ENCODE measurements at places on chromosomes 6 and 20. TPM values are rescaled to one million over a fixed set of nuclear protein-coding genes. Genes with fewer than 3 reads are reported as not detected.

DNA sequence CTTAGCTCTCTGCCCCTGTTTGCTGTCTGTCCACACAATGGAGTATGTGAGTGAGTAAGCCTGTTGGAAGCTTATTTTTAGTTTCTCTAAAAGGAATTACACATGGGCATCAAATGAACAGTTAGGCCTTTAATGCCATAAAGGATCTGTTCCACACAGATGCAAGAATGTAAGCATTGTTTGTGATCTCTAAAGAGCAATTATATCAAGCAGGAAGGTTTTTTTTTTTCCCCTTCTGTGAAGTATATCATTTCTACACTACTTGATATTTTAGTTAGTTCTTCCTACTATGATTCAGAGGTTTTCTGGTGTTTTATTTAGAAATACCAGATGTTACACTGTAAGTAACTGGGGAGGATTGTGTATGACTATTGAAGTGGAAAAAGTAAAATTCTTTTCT lies 627.5 kb downstream of the COL12A1 start:
- no peak for DNase-seq

DNA sequence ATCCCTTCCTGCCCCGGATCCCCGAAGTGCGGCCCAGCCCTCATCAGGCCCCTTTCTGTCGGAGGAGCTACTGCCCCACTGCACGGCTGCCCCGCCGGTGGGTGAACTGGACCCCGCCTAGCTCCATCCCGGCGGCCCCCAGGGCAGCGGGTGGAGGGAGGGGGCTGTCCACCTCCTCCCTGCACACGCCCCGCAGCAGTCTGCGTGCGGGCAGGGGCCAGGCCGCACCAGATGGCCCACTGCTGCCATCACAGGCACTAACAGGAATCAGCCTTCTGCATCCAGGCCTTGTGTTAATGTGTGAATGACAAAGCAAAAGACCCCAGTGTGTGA lies 54.9 kb upstream of the UNC93A start:
- DNase-seq: no peak

DNA sequence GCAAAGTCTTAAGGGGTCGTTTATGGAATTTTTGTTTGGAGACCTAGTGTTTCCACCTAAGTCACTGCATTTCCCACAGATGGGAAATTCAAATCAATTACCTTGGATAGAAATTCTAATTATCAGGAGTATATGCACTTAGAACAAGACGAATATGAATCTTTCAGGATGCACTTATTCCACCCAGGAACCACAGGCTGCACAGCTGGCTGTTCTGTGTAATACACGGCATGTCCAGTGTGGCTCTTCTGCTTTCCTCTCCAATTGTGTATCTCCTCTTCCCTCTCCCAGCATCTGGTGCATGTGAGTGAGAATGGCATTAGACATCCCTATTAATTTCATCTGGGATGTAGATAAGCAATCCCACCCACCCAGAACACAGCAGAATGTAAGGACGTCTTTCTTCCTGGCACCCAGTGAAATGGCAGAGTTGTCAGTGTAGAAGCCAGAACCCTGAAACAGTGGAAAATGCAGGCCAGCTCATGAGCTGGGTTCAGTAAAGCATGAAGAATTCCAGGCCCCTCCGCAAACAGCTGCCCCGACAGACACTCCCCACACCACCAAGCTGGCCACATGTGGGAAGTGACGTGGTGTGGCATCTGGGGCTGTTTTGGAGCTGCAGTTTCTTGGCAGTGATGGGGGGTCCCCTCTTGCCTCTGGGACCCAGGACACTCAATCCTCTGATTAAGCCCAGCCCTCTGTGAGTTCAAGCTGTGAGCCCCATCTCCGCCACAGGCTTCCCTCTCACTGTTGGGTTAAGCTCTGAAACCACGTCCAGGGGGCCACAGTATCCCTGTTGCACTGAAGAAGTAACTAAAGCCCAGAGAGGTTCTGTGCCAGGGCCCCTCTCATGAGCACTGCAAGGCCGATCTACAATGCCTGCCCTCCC lies 180.1 kb upstream of the CST7 start:
- DNase-seq: no peak

Gene SPATA25
- 0.29 TPM for total RNA-seq

GRCh38 chr6:106750142-106750918 lies 121.0 kb downstream of the QRSL1 start:
- DNase-seq: no peak

DNA sequence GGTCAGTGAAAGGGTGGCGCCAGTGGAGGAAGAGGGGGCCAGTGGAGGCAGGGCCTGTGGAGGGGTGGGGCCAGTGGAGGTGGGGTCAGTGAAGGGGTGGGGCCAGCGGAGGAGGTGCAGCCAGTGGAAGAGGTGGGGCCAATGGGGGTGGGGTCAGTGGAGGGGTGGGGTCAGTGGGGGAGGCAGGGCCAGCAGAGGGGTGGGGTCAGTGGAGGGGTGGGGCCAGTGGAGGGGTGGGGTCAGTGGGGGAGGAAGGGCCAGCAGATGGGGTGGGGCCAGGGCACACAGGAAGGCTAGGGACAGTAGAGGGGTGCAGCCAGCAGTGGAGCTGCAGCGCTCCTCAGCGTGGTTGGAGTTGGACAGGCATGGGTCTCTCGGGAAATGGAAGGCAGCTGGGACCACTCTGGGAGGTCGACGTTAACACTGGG lies 18.7 kb downstream of the ADRM1 start:
- no peak for DNase-seq

Measured in glomerular endothelial cell (primary cell).